ENCODE measurements at places on chromosomes 7 and 10.

DNA sequence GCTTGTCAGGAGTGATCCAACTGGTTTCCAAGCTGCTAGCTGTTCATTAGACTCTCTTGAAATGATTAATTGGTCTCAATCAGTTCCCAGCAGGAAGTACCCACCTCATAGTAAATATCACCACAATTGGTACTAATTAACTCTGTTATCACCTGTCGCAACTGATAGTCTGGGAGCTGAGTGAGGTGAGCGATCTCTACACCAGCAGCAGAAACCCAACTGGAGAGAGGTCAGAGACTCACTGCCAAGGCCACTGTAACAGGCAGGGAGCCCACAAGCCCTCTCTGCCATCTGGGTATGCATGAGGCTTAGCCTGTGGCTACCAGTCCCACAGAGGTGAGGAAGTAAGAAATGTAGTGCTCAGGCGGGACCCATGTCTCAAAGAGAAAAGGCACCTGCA, 245.5 kb downstream of the DYNC1I1 start:
- no peak for DNase-seq

DNA sequence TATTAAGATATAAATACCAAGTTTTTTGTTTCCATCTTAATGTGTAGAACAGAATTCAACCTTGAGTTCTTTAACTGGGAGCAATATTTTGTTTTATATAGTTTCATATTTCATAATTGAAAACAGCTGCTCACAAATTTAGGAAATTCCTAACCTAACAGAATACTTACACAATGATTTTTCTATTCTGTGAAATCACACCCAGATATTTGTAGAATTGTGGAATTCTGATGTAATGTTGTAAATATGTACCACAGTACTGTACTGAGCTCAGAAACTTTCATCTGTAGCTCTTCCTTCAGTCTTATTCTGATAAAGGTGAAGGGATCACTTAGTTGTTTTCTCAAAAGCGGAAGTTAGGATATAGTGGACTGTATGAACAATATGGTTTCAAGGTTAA, 143.4 kb upstream of the GLI3 start:
- no peak for DNase-seq

DNA sequence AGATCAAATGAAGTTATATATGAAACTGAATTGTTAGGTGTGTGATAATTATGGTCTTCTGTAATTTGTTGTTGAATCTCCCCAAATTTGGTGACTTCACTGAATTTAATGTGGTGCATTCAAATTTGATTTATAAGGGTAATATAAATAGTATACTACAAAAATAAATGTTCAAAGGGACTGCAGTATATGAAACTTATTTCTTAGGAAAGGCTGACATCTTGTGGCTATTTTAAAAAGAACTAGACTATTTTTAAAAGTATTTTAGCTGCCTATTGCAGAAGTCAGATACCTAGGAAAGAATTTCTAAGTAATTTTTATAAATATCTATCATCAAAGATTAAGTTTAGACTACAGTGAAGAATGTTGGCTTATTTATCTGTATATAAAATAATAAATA, 36.6 kb downstream of the ATRNL1 start:
- DNase-seq, result no peak

- DNase-seq, result no peak
These were observed 33.2 kb upstream of the RAB18 start for GRCh38 chr10:27470885-27471284.

DNA sequence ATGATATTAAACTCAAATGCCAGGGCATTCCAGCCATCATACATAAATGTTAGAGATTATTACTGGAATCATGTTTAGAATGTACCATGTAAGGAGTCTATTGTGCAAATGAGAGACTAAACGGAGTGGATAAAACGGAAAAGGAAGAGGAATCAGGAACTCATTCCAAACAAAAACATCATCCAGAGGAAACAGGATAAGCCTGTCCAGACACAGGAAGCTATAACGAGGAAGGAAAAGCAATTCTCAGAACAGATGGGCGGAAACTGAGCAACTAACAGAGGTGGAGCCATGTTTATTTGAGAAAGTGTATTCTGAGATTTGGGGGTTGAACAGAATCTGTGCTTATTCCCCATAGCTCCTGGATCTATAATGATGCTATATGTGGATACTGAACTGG, 52.3 kb upstream of the TRIM24 start:
- no peak for DNase-seq

DNA sequence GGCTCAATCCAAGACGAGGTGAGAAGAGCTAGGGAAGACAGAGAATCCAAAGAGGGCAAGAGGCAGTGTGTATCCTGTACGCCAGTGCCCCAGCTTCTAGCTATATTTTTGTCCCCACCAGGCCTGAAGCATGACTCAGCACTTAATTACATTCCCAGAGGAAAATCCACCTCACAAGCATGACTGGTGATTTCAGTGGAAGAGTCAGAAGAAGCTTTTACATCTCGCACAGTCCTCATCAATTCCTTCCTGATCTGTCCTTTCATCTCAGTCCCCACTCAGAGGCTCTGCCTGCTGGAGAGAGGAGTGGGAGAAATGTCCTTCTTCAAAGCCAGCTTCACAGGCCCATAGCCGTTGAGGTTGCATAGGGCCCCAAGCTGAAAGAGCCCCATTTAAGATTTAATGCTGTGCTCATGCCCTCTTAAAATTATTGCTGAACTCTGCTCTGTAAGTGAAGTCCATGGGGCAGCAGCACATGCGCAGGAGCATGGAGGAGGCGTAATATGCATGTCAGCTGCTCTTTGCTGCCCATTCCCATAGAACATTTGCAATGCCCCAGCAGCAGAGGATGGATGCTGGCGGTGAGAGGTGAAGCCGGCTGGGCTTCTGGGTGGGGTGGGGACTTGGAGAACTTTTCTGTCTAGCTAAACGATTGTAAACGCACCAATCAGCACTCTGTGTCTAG, 39.0 kb upstream of the AOAH start:
- no peak for DNase-seq

DNA sequence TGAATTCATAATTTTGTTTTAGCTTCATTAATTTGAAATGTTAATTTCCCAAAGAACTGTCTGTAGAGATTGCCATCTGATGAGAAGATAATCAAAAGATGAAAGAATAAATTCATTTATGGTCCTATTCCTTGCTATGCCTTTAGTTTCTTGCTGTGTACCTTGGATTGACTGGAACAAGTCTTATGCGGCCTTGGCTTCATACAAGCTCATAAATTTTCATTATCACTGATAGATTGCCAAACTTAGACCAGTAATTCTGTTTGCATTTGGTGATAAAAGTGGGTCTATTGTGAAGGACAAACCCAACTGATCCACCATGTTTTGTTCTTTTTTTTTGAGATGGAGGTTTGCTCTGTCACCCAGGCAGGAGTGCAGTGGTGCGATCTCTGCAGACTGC, 48.2 kb downstream of the ARID5B start:
- no peak for DNase-seq

DNA sequence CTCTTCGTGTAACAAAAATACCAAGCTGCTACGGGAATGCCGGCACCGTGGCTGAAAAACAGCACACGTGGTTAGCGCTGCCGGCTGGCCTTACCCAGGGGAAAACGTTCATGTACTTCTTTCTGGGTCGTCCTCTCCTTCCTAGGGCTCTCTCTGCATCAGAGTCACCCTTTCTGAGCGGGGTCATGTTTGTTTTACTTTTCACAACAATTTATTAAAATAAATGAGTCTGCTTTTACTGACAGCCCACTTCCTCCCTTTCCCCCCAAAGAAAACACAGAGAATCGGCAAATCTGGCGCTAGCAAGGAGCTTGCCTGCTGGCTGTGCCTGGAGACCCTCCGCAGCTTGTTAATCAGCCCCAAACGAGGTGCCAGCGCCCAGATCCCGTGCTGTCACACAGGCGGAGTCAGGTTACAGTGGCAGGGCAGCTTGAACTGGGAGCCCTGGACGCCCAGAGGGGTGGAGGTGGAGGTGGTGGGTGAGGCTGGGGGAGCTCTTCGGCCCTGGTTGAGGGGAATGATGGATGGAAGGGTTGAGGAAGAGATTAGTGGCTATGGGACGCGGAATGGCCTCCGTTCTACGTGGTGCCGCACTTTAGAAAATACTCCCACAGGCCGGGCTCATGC, 162.2 kb upstream of the TNS3 start:
- DNase-seq, result no peak

GRCh38 chr7:114688443-114689055, 233.3 kb upstream of the MDFIC start:
- no peak for DNase-seq

DNA sequence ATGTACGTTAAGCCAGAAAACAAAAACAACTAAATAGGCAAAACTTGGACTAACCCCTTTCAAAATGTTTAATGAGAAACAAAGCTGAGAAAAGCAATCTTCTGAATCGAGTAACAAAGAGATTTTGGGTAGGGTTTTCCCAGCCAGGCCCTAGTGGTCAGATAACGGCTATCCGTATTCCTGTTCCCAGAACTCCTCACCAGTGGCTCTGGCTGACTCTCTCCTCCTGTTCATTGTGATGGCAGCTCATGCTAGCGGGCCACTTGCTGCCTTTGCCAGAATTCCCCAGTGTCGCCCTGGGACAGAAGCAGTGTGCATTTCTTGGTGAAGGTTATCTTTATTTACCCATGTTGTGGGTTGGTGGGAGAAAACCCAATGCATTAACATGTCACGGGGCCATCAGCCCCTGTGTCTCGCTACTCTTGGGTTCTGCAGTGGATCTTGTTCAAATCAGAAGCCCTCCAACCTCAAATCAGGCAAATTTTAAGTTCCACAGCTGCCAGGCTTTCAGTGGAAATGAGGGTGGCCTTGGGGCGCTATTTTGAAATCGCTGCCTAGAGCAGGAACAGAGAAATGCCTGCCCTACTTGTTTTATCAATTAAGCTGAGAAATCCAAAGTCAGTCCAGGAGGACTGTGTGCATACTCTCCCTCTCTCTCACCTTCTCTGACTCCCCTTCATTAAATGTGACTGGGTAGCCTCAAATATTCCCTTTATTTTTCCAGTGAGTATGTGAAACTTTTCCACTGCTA, 164.5 kb upstream of the NPVF start:
- DNase-seq, result no peak

DNA sequence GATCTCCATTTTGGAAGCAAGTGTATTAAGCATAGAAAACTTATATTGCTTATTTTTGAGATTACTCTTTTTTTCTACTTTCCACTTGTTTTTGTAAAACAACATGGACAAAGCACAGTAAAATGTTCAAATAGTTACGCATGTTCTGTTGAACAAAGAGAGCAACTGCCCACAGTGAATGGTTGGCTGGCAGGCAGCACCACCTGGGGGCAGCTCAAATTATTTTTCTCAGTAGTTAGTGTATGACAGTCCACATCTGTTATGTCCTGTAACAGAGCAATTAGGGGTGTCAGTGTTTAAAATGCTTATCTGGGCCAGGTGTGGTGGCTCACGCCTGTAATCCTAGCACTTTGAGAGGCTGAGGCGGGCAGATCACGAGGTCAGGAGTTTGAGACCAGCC, 46.1 kb upstream of the CACUL1 start:
- no peak for DNase-seq

DNA sequence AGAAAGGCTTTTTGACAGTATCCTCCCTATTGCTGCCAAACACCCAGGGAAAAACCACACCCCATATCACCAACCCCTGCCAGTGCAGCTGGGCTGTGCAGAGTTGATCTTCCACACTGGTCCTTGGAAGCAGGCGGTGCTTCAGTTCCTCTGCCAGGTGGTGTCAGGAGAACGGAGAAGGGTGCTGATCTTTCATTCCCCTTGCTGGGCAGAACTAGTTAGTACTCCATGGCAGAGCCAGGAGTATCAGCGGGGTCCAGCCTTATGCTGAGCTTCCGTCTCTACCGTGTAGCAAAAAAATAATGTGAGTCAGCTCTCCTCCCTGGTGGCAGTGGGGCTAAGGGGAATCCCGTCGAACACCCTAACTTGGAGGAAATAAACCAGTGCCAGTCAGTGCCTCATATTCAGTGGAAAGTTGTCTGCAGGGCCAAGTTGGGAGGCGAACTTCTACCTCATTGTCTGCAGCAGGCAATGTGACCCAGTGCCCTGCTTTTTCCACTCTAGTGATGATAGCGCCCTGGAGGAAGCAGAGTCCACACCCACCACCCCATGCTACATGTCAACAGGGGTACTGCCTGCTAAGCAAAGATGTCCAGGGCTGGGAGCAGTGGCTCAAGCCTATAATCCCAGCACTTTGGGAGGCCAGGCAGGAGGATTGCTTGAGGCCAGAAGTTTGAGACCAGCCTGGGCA, 175.4 kb downstream of the AUTS2 start:
- DNase-seq, result no peak

- no peak for DNase-seq
These were observed 444 bp downstream of the NKX1-2 start for GRCh38 chr10:124449170-124450011.

GRCh38 chr7:150788474-150789269, 11.5 kb downstream of the TMEM176B start:
- DNase-seq, result no peak

- DNase-seq, result no peak
These were observed 34.0 kb downstream of the PSMC2 start for GRCh38 chr7:103381280-103382031.

All from keratinocyte (primary cell).